ENCODE measurements at places on chromosomes 5 and 9. TPM values are rescaled to one million over a fixed set of nuclear protein-coding genes. Genes with fewer than 3 reads are reported as not detected.

- no peak for DNase-seq
Observed at GRCh38 chr9:120438836-120439546, 141.0 kb downstream of the CDK5RAP2 start.

DNA sequence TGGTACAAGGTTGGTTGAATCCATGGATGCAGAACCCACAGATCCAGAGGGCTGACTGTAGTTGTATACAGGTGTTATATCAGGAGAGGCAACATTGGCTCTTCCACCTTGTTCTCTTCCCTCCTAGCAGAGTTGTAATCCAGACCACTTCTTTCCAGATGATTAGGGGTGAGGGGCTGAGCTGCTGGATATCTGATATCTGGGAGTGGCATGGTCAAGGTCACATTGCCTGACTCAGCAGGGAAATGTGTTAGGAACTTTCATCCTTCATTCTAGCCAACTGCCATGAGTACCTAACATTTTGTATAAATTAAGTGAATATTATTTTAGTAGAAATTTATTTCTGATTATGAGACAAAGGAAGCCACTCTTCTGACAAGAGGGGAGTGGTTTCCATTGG lies 7.3 kb downstream of the DAPK1 start:
- no peak for DNase-seq

GRCh38 chr5:12623408-12623807 lies 719.2 kb upstream of the CTNND2 start:
- DNase-seq = peak; percentile 68

- peak; percentile 53 for DNase-seq
Observed at GRCh38 chr5:151591144-151591819, at the start of gene FAT2. Gene FAT2 (minus strand): TSS chr5:151591331. CDS start chr5:151568931, 22,400 bp downstream.

DNA sequence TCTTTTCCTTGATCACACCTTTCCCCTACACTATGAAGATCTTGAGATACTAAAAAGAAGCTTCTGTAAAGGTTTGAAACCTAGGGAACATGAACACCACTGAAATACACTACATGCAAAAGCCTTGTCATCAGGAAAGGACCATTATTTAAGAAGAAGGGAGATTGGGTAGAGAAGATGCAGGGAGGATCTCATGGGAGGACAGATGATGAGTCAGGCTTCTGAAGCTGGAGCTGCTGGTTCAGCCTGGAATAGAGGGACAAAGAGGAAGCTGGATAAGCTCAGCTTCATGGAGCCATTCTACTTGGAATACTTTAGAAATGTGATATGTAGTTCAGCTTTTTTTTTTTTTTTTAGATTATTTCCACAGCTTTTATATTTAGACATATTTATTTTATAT lies 169.8 kb downstream of the MAN2A1 start:
- DNase-seq = no peak

DNA sequence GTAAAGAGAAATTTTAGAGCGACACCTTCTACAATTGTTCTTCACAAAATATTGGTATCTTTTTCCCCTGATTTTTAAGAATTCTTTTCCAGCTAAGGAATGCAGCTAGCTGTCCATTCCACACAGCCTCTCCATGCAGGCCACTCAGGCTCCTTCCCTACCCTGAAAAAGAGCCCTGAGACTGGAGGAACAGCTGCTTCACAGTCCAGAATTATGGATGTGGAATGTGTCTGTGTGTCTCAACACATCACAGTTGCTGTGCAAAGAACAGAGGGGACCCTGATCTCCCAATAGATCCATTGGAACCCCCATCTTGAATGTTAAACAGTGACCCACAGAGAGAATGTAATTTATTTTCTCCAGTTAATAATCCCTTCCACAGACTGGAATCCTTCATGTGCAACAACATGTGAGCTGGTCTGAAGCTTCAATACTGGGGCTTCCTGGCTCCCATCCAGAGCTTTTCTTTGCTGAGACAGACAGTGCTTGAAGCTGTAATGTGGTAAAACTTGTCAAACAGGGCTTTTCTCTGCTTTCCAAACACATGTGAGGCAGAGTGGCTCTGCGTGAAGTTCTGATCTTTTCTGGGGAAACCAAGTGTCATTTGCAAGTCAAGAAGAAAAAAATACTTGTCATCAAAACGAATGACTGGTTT lies 53.3 kb upstream of the SMC5 start:
- DNase-seq = no peak

The PCDHGA9 gene
- total RNA-seq = 1.1 TPM

The ECSCR gene
- total RNA-seq = 2.7 TPM

The IL3 gene
- not detected for total RNA-seq

GRCh38 chr9:31272456-31273295 lies 1111.8 kb upstream of the ACO1 start:
- DNase-seq = no peak

- no peak for DNase-seq
Observed at GRCh38 chr5:17187786-17188170, 29.7 kb upstream of the BASP1 start.

GRCh38 chr5:153404747-153405146 lies 85.7 kb upstream of the GRIA1 start:
- no peak for DNase-seq

- no peak for DNase-seq
Observed at GRCh38 chr9:76662476-76663281, 101.6 kb upstream of the PCA3 start.

DNA sequence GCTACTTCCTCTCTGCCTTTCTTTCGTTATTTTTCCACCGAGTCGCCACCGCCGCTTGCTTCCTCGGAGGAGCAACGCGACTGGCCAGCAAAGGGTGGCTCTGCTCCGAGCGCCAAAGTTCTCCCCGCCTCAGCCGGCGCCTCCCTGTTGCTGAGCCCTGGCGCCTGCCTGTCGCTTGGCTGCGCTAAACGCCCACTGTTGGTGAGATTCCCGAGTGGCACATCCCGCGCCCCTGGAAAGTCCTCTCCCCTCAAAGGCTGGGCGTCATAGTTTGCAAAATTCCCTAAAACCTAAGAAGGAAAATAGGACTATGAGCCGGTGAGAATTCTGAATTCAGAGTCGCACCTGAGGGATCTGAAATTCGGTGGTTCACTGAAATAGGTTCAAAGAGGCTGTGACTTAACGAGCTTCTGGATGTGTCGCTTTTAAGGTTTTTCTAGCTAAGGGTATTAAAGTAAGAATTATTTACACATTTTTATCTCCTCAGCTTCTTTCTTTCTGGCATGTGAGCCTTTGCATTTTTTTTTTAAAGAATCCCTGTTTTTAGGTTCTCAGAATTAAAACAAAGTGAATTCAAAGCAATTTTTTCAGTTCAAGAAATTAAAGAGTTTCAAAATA lies at the start of gene GRIN3A:
Gene GRIN3A (minus strand): TSS at position 82 of the 618 bp plus-strand sequence. CDS start 668 bp downstream, outside the sequence.
- no peak for DNase-seq
